MM.1S (cell line): ENCODE measurements at places on chromosomes 1 and 21.

DNA sequence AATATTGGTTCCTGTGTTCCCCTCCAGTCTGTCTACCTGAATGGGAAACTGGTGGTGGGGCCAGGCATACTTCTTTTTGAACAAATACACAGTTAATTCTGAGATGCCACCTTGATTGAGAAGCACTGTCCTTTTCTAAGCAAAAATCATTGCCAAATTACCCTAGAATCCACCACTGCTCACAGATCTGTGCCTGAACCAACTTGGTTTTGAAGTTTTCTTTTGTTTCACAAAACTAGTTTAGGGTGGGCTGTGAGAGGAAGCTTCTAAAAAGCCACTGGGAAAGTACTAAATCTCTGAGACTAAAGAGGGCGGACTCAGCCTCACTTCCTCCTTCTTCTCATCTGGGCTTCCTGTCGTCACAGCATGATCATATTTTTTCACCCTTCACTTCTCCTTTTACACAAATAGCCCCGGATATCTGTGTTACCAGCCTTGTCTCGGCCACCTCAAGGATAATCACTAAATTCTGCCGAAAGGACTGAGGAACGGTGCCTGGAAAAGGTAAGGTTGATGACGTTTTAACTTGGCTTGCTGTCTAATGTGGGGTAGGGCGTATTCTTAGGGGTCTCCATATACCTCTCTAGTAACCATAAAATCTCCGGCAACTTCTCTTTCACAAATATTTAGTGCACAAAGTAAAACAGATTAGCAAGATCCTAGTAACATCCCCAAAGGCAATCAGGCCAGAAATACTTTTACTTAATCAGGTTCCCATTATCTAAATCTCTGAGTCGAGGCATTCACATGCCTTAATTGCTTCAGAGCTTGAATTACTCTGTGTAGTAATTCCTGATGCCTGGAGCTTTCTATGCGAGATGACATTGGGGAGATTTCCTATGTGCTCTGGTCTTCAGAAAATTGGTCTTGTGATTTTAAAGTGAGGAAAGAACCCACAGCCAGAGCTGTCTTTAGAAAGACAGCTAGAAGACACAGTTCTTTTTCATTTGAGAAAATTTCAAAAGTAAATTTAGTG, at the start of gene CD53:
Gene CD53 (plus strand): TSS at position 404 of the 976 bp plus-strand sequence. CDS start 18,261 bp downstream, outside the sequence.
- peak; percentile 40 for DNase-seq

- DNase-seq = no peak
Measured at GRCh38 chr1:156523801-156524480, 23.4 kb upstream of the MEF2D start.

GRCh38 chr1:94325377-94326302, 88.3 kb upstream of the ARHGAP29 start:
- no peak for DNase-seq

DNA sequence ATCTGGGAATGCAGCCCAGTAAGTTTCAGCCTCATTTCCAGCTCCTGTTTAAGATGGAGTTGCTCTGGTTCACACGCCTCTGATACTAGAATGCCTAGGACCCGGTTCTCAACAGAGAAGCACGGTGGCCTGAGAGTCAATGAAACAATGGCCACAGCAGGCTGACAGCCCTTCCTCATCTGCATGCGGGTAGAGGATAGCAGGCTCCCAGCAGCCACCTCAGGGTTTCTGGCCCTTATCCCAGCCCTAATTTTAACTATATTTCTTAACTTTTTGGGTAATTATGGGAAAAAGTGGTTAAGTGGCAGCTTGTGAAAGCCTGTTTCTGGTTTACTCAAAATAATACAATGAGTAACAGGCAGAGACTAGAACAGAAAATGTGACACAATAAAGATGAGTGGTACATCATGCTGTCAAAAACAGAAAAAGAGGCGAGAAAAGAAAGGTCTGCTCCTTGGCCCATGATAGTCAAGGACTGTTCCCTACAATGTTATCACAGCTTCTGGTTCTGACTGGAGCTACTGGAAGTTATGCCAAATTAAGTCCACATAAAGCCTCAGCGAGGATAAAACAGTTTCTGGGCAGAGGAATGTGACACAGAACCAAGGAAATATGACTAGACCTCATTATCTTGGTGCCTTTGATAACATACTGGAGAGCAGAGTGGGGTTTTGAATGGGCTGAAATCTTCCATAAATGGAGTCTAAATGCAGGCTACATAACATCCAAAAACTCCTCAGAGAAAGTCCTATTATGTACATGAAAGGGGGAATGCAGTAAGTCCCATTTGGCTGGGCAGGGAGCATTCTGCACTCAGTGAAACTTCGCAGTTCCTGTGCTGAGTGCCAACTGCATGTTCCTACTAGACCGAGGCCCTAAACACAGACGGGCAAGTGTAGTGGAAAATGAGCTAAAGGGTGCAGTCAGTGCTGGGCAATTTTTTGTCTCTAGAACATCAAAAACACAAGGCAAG, 92.1 kb downstream of the NIBAN1 start:
- DNase-seq = no peak

DNA sequence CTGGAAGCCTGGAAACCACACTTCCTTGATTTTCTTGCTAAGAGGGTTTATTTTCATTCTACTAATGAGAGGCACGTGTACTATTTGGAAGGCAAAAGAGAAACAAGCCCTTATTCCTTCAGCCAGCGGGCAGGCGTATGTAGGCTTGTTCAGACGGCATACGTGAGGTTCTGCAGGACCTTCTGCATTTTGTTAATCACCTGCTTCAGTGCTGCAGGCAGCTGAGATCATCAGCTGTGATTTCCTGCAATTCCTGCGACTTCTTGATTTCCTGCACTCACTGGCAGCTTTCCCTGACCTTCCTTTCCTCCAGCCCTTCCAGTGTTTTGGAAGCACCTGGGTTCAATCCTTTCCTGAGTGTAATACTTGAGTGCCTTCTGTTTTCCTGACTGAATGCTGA, 43.4 kb downstream of the TSNAX start:
- DNase-seq = no peak

DNA sequence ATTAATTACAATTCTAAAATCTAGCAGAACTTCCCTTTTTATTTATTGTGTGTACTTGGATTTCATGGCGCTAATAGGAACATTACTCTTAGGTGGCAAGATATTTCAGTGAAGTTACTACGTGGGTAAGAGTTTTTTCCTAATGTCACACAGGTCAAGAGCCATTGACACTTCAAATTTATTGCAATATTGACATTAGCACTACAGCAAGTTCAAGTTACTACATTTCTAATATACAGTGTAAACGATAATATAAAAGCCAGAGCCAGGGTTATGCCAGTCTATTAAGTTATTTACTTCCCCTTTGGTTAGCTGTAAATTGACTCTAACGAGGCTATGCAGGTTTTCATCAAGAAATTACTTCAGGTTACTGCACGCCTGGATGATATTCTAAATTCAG, 29.7 kb downstream of the CHODL start:
- peak; percentile 18 for DNase-seq

GRCh38 chr1:246512230-246512629, 5.2 kb upstream of the SMYD3 start:
- no peak for DNase-seq

- no peak for DNase-seq
Measured at GRCh38 chr1:41363591-41364320, 2.5 kb downstream of the FOXO6 start.

- DNase-seq = peak; percentile 62
Measured at GRCh38 chr1:226677027-226678020, 61.8 kb downstream of the ITPKB start.

DNA sequence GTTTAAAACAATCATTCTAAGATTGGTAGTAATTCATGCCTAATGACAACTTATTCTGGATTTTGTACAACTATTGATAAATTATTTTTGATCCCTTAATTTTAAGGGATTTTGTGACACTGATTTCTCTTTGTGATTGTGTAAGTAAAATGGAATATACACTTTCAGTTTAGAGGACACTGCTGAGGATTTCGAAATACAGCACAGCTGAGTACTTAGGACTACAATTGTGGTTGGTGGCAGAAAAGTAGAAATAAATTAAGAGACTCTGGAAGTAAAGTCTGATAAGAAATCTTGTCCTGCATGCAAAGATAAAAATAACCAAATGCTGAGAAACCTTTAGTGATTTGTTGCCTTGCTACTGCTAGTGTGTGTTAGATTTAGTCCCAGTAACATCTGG, 40.0 kb downstream of the TYW3 start:
- no peak for DNase-seq

DNA sequence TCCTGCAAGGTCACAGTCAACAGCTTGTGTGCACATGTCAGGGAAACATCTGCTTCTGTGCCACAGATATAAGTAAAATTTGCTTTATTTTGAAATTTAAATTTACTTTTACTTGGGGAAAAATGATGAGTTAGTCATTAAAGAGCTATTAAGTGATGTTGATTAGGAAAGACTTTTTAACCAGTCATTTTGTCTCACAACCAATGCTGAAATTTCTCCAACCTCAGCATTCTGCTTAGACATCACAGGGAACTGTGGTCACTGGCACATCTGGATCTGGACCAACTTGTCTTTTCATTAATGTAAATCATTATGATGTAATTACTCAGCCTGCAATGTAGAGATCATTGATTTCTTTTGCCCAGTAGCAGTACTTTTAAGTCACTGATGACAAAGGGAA, 301.0 kb downstream of the TTLL7 start:
- DNase-seq = no peak

- DNase-seq = no peak
Measured at GRCh38 chr21:39094087-39094780, 89.0 kb downstream of the PSMG1 start.

DNA sequence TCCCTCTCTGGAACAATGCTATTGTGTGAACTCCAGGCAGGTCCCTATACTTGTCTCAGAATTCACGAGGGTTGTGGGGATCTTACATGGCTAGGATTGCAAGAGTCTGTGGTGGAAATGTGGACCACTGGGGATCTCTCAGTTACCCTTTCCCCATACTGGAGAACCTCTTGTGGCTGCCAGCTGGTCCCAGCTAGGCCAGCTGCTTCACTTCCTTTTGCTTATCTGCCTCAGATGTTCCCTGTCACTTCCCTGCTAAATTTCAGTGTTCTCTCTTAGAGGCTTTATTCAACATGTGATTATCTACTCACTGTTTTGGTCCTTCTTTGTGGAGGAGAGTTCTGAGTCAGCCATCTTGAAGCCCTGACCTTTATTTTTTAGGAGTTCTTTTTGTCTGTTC, 75.9 kb upstream of the SAMD13 start:
- DNase-seq = no peak

DNA sequence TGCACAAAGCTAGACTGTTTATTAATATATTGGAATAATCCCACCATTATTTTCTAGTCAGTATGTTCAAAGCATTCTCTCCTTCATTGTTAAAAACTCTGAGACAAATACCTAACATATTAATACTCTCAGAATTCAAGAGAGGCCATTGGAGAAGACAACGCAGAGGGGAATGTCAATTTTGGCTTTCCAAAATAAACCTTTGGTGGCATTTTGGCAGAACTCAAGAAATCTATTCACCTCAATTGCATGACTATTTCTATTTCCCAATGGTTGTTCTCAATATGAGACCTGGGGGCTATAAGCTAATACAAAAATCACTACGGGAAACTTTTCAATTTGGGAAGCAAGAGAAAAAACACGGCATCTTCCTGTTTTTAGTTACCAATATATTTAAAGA, 58.5 kb downstream of the RUSC1 start:
- DNase-seq = no peak

GRCh38 chr1:37323486-37324377, 150.6 kb upstream of the ZC3H12A start:
- DNase-seq = peak; percentile 36

- peak; percentile 59 for DNase-seq
Measured at GRCh38 chr21:32994305-32994704, 31.4 kb upstream of the OLIG2 start.

GRCh38 chr21:45542667-45543370, 579 bp upstream of the SLC19A1 start:
- DNase-seq = no peak

DNA sequence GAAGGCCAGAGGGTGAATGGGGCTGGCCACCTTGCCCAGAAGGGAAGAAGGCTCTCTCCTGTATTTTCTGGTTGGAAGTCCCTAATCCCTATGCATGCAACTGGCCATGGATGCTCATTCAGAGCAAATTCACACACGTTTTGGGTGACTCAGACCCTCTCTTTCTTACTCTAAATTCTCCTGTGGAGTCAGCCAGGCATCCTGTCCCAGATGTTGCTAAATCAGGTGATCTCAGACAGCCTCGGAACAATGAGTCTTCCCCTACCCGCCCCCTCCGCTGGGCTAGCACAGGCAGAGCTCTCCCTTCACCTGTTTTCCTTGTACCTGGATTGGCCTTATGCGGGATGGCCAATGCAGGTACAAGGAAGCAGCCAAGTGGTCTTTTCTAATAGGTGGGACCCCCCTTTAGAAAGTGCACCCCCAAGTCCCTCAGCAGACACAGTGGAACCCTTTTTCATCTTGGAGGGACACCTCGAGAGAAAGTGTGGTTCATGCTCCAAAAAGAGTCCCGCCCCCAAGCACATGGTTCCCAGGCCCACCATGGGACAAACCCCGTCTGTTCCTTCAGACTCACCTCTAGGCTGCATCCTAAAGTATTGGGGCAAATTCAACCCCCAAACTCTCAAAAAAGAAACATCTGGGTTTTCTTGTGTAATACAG, 8.6 kb downstream of the S100A6 start:
- no peak for DNase-seq

- DNase-seq = no peak
Measured at GRCh38 chr1:71908871-71909390, 373.4 kb downstream of the NEGR1 start.

DNA sequence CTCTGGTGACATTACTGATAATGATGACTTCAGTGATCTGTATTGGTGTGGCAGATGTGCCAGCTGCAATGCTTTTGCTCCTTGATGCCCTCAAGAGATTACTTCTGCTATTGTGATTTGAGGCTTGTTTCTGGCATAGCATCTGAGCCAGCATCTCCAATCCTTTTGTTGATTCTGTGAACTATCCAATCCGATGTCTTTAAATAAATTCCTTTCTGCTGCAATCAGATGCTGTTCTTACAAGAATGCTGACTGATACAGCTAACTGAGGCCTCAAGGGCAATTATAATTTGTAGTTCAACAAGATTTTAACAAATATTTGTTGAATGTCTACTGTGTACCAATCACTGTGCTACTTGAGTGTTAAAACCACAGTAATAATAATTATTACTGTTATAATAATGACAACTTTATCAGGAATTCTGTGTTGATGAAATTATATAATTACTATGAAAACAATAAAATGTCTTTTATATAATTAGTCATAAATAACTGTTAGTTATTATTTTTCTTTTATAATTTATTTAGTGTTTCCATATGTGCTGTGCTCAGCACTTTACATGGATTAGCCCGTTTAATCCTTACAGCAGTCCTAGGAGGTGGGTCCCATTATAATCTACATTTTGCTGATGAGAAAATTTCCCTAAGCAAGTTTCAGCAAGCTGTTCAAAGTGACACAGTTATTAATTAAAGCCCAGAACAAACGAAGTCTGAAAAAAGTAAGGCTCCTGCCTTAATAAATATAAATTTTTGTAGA, 308.2 kb downstream of the BRINP3 start:
- no peak for DNase-seq

- peak; percentile 53 for DNase-seq
Measured at GRCh38 chr1:200861937-200862647, 10.7 kb upstream of the GPR25 start.
